T-helper 2 cell (primary cell): ENCODE measurements at places on chromosomes 12 and 14.
A peak's percentile ranks its signal among the peaks of the same experiment; 100 is the strongest.

GRCh38 chr12:78209846-78210505, 379.3 kb downstream of the NAV3 start:
- DNase-seq = no peak

DNA sequence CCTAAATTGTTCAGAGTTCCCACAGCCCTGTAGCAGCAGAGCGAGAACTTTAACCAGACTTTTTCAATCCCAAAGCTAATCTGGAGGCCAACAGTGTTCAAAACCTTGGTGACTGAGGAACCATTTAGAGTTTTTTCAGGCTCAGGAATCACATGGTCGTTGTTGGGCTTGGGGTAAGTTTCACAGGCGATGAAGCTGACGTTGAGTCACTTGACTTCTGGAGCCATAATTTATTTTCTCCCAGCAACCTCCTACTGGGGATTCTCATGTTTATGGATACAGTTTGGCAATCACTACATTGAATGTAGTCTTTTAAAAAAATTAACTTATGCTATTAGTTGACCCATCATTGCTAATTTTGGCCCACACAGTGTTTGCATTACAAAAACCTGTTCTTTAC, 34.5 kb downstream of the SSPN start:
- no peak for DNase-seq

DNA sequence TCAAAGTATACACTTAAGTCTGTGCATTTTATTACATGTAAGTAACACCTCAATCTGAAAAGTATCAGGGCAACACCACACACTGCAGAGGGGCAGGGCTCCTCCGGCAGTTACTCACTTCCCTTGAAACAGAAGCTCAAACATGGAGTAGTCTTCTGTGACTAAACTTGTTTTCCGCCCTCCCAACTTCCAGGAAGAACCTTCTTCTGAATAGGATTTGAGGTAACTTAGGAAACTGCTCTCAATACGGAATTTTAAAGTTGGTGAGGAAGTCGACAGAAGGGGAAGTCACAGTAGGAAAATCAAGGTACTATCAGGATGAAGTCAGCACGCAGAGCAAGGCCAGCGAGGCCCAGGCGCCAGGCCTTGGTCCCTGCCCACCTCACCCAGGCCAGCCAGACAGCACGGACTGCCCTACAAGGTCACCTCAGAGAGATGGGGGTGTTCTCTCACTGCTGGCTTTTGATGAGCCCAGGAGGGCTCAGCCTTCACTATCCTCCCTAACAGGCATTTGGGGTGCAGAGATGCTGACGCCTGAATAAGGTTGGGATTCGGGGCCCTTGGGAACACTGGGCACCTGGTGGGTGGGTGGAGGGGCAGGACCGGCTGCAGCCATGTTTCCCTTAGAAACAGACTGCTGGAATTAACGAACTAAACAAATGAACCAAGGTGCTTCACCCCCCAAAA, 5.8 kb downstream of the ANKRD9 start:
- no peak for DNase-seq

- no peak for DNase-seq
These were observed 11.7 kb upstream of the RNASE10 start for GRCh38 chr14:20493634-20494033.

DNA sequence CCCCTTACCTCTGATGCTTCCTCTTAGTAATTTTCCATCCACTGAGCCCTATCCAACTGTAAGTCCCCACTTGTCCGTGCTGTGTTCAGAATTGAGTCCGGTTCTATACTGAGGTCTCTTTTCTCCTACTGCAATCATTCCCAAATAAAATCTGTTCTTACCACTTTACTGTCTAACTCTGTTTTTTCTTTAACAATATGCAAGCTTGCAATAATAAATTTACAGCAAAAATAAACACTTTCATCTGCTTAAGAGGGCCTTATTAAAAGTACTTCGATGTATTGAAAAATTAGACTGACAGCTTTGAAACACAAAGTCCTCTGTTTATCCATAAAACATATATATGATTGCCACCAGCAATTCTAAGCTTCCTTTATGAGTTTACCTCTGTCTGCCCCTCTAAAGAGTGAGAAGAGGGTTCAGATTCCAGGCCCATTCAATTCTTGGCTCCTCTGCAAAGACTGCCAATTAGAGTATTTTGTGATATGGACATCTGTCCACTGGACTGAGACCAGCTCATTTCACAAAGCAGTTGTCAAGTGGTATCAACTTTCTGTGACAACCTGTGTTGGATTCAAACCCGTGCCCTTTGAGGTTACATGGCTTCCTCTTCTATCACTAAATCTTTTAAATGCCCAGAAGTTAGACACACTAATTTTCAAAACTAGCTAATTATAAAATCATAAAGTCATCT, 39.9 kb upstream of the G2E3 start:
- DNase-seq = no peak

- no peak for DNase-seq
These were observed 283.7 kb downstream of the FBXL14 start for GRCh38 chr12:1310653-1311052.

GRCh38 chr12:66371982-66372381, 69.7 kb downstream of the HELB start:
- no peak for DNase-seq

DNA sequence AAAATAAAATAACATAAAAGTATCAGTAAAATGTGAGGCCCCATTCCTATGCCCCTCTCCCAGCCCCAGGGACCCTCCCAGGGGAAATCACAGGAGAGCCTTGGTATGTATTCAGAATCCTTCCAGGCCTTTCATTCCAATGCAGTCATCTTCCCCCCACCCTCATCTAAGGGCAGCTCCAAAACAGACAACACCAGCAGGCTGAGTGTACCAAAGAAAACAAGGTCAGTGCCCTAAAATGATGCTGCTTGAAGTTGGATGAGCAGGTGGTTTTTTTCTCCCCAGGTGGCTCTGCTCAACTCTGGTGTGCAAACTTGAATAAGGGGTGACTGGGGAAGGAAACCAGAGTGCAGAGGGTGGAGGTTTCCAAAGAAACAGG, 56.2 kb downstream of the TSPAN9 start:
- DNase-seq = no peak

DNA sequence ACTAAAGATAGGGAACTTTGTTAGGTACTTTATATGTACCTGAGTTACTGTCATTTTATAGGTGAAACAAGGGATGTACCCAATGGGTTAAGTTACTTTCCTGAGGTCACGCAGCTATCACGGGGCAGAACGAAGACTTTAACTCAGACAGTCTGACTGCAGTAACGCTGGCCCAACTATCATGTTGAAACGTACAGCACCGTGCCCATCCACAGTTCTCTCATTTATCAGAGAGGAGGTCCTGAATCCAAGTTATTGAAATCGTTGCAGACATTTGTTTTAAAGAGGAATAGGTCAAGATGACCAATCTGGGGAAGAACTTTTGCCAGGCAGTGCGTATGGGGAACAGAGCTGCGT, 587 bp upstream of the C12orf75 start:
- no peak for DNase-seq

- DNase-seq = peak; percentile 27
These were observed 14.2 kb downstream of the VRTN start for GRCh38 chr14:74362361-74362915.

DNA sequence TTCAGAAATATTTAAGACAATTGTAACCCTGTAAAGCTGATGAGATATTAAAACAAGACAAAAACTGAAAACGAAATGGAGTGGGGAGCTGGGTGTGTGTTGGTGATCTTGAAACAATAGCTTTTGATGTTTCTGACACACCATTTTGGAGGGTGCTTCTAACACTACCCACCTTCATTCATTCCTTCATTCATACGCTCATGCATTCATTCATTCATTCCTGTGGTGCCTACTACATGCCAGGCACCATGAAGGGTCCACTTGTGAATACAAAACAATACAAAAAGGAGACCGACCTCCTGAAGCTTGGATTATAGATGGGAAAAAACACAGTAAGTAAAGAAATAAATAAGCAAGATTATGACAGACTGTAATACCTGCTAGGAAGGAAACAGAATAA, 60.5 kb downstream of the FOXN3 start:
- no peak for DNase-seq

- DNase-seq = no peak
These were observed 45.1 kb downstream of the GALNT9 start for GRCh38 chr12:132284071-132284826.

DNA sequence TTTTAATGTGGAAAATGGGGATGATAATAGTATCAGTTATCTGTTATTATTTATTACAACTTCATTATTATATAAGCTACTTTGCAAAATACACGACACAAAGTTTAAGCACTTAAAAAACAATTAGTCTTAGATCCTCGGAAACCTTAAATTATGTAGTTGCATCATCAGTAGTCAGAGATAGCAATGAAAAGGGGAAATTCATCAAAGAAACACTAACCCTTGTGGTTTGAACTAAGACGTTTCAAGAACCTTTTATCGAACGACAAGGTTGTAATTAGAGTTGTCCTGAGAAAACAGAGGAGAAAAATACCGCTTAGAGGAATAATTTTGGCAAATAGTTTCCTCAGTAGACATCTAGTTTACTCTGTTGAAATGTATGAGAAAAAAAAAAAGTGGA, 198.5 kb downstream of the PTPRO start:
- DNase-seq = no peak

GRCh38 chr12:49296034-49296835, 1.3 kb downstream of the PRPH start:
- DNase-seq = peak; percentile 63

- DNase-seq = no peak
These were observed 379.6 kb downstream of the LRIG3 start for GRCh38 chr12:58540480-58541299.

DNA sequence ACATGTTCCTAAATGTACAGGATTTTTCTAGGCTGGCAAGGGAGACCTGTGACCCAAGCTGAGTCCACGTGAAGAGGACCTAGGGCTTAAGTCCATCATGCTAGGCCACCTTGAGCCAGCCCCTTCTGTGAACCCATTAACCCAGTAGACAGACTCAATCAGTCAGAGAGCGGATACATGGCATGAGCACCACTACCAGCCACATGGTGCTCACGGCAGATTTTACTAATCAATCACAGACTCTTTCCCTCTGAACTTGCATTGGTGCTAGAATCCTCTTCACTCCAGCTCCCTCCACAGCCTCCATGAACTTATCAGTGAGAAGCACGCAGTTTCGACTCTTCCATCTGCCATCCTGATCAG, 9.0 kb downstream of the PHETA1 start:
- no peak for DNase-seq

- peak; percentile 87 for DNase-seq
These were observed 1098.7 kb downstream of the BCL11B start for GRCh38 chr14:98173305-98173704.

DNA sequence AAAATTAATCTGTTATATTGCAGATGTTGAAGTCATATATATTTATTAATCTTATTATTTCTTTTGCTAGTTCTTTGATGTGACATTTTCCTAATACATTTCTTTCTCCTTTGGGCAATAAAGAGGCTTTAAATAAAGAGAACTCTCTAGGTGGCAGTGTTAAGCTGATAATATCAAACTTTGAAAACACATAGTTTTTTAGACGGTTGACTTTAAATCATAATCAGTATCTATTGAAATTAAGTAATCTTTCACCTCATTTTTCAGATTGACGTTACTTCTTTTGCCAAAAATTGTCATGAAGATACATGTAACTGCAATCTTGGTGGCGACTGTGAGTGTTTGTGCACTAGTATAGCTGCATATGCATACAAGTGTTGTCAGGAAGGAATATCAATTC, 130.8 kb upstream of the PTPRQ start:
- DNase-seq = no peak

- no peak for DNase-seq
These were observed 19.9 kb downstream of the CYP46A1 start for GRCh38 chr14:99704037-99704436.

DNA sequence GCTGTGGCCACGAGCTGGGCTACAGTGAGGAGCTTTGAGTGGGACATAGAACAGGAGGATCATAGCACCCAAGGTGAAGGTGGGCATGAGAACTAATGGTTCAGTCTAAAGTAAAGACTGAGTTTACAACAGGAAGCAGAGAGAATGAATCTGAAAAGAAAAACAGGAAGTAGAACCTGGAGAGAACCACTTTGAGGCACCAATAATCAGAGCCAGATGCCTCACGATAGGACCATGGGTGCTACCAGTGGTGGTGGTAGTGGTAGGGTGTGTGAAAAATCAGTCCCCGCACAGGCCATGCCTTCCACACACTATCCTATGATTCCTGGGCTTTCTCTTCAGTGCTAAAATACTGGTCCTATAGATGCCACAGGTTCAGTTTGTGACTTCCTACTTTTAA, 293.6 kb downstream of the AKAP6 start:
- DNase-seq = no peak

DNA sequence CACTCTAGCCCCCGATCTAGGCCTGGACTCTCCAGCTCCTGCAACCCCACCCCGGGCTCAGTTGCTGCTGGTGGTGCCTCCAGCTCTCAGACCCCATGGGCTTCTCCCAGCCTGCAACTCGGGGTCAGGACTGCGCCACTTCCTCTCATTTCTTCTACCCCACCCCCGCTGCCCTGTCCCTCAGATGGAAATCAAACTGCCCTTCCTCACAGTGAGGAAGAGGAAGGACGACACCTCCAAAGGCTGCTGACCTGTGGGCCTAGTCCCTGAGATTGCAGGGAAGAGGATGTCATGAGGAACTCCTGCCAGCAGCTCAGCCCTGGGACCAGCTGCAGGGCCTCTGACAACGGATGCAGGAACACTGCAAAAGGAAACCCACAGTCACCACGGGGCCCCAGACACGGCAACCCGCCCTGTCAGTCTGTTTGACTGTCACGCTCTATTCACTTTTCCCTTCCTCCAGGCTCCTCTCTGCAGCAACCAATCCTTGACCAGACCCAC, 29.3 kb upstream of the PNMA1 start:
- DNase-seq = no peak

DNA sequence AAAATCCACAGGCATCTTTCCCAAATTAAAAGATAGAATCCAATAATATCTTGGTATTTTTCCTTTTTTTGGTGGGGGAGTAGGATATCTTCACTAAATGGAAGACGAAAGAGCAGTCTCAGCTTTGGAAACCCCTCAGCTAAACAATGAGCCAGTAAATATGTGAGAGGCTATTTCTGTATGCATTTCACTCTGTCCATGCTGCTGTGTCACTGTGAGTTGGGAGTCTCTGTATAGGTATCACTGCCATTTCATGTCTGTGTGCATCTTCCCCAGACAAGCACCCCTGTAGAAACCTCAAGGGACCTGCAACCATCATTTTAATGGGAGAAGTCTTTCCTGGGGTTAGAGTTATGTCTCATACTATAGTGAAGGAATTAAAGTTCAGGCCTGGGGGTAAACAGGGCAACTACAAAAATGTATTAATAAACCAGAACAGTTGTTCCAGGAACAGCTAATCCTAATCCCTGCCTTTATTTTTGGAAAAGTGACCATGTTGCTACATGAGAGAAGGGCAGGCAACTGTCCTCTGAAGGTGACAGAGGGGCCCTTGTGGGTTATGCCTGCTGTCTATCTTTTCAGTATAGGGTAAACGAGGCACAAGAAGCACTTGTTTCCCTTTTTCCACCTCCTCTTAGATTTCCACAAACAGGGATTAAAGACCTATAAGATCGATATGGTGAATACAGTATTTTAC, 11.3 kb upstream of the STAC3 start:
- no peak for DNase-seq

- DNase-seq = no peak
These were observed 700.7 kb downstream of the LRFN5 start for GRCh38 chr14:42307239-42307825.
